ENCODE measurements at places on chromosomes 12 and 14. TPM values are rescaled to one million over a fixed set of nuclear protein-coding genes. Genes with fewer than 3 reads are reported as not detected.

DNA sequence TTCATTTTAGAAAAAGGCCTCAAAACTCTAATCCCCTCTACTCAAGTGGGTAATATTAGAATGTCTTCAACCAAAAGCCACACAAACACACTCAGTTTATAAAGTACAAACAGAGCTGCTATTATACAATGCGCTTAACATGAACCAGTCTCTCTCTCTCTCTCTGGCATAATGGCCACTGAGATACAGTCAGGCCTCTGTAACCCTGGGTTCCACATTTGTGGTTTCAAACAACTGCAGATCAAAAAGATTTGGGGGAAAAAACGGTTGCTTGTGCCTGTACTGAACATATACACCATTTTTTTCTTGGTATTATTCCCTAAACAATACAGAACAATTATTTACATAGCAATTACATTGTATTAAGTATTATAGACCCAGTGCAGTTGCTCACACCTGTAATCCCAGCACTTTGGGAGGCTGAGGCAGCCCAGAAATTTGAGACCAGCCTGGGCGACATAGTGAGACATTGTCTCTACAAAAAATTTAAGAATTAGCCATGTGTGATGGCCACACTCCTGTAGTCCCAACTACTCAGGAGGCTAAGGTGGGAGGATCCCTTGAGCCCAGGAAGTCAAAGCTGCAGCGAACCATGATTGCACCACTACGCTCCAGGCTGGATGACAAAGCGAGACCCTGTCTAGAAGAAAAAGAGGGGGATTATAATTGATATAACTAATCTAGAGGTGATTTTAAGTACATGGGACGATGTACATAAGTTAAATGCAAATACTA lies 5.6 kb downstream of the SLC11A2 start:
- DNase-seq: no peak

DNA sequence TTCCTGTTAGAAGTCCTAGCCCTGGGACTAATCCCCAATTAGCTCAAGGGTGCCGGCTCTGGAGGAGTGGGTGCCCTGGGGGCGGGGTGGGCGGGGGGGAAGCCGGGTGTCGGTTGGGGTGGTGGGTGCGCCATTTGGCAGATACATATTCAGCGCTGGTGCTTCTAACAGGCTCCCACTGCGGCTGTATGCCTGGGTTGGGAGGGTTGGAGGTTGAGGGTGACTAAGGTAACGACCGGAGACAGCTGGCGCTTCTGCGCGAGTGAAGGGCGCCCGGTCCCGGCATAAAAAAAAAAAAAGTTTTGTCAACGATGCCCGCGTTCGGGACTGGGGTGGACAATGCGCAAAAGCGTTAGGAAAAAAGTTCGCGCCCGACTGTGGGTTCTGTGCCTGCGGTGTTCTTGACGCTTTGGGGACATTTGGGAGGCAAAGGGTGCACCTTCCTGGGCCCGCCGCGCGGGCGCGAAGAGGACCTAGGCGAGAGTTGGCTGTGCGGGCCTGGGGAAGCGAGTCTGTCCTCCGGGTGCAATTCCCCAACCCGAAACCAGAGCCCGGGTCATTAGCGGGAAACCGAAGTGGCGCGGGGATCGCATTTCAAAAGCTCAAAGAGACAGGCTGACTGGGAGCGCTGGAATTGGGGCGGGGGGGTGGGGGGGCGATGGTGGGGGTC lies 19.2 kb downstream of the TBX3 start:
- no peak for DNase-seq

GRCh38 chr12:44224399-44225148 lies 388.7 kb downstream of the TMEM117 start:
- DNase-seq: peak; percentile 2

DNA sequence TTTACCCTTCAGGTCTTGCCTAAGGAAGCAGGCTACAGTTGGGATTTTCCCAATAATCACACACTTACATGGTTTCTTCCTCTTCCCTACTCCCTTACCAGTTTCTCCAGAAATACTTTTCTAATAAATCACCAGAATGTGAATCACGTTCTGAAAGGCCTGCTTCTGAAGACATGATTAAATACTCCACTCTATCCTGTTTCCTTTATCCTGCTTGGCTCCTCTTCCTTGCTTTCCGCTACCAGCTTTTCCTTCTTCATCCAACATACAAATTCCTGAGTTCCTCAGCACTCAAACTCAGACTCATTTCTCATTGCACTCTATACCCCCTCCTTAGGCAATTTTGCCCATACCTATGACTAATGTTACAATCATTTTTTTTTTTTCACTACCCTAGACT lies 118.3 kb downstream of the MGAT4C start:
- DNase-seq: no peak

DNA sequence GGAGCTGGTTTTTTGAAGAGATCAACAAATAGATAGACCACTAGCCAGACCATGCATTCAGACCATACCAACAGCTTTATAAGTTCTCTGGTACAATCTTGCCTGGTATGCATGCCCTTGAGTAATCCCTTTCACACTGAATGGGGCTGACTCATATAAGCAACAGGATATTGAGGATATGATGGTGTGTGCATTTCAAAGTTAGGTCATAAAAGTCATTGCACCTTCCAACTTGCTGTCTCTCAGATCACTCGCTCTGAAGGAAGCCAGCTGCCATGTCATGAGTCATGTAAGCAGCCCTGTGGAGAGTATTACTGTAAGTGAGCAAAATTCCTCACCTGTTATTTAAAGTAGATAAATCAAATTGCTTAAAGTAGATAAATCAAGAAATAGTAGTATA lies 45.0 kb upstream of the OR6J1 start:
- DNase-seq: no peak

DNA sequence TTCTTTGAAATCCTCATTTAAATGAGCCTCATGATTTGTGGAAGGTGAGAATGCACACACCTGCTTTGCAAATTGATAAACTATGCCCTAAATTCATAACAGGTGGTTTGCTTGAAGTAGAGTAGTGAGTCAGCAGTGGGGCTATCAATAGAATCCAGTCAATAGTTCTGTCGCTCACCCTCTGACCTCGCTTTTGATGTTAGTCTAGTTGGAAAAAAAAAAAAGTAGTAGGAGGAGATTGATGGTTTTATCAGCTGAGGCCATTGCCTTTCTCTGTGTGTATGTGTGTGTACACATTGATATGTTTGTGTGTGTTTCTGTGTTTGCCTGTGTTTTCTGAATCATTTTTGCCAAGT lies 267.3 kb downstream of the SNAPC1 start:
- no peak for DNase-seq

GRCh38 chr12:42857106-42857505 lies 267.6 kb upstream of the PRICKLE1 start:
- DNase-seq: no peak

DNA sequence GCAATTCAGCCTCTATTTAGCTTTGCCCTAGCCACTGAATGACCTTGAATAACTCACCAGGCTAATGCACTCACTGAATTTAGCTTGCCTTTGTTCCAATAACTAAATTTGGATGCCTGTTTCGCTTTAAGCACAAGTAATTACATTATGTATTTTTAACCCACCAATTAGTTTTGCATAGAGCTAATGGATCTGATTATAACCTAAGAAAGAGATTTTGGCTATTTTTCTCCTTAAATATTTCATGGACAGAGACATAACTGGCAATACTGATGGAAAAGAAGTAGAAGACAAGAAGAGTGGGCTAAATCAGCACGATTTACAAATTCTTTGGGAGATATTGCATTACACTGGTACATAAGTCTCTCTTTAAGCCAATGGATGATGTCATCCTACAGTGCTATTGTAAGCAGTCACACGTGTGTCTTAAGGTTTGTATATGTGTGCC lies 85.7 kb downstream of the AKAP6 start:
- DNase-seq: no peak

DNA sequence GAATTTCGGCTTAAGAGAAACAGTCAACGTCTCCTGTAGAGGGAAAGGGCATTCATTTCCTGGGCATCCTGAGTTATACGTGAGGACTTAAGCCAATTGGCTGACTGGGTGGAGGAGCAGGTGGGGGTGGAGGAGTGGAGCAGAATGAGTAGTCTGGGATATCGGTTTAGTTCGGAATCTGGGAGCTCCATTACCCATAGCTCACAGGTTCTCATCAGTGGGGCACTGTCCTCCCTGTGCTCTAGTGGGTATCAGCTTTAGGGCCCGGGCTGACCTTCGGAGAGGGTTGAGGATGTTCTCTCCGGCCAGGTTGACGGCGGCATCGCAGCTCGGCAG lies 704 bp downstream of the SDR39U1 start:
- no peak for DNase-seq

GRCh38 chr12:50072198-50072907 lies 12.8 kb upstream of the SMARCD1 start:
- no peak for DNase-seq

GRCh38 chr12:114769634-114770033 lies 85.7 kb upstream of the TBX3 start:
- no peak for DNase-seq

GRCh38 chr14:24179961-24180796 lies 8.3 kb downstream of the REC8 start:
- DNase-seq: no peak

GRCh38 chr12:53174881-53175491 lies 5.5 kb upstream of the ZNF740 start:
- DNase-seq: no peak

GRCh38 chr14:91332171-91332985 lies 85.2 kb downstream of the CCDC88C start:
- no peak for DNase-seq

DNA sequence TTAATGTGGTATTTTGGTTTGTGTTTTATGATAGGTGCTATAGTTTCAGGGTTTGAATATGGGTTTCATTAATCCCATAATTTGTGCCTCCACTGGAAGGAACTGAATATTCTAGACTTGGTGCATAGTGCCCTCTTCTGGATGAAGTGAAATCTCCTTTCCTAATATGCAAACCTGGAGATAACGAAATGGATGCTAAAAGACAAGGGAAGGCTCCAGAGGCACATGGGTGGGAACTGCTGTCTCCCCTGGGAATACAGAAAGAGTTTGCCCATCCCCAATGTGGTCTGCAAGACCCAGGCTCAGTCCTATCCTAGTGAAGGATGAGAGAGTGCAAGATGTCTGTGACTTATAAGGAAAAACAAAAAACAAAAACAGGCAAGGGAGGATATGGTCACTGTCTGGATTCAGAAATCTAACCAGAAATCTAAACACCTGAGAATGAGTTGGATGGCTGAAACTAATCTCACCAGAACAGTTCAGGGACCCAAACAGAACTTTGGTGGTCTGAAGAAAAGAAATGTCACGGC lies 142.3 kb upstream of the TMPO start:
- DNase-seq: peak; percentile 42

GRCh38 chr12:67919406-67919805 lies 69.8 kb upstream of the IFNG-AS1 start:
- DNase-seq: no peak

DNA sequence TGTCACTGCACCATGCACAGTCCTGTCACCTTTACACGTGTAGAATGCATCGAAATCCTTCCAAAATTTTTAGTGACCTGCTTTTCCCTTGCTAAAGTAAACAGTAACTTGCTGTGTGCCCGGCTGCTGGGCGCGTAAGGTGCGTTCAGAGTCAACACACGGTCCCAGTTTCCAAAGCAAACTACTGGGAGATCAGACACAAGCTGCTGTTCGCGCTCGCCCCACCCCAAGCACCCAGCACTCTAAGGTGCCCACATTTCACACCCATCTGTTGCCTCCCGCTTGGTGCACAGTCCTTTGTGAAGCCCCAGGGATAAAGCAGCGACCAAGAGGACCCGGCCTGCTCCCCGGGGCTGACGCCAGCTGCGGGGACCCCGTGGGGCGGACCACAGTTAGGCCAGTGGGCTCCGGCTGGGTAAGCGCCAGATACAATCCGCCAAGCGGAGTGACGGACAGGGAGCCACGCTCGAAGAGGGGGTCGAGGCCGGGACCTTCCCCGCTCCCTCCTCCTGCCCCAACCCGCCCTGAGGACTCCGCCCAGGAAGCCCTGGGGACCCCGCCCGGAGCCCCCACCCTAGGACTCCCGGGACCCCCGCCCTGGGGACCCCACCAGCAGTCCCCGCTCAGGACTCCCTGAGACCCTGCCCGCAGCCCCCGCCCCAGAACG lies 633 bp downstream of the STX2 start:
- DNase-seq: no peak

DNA sequence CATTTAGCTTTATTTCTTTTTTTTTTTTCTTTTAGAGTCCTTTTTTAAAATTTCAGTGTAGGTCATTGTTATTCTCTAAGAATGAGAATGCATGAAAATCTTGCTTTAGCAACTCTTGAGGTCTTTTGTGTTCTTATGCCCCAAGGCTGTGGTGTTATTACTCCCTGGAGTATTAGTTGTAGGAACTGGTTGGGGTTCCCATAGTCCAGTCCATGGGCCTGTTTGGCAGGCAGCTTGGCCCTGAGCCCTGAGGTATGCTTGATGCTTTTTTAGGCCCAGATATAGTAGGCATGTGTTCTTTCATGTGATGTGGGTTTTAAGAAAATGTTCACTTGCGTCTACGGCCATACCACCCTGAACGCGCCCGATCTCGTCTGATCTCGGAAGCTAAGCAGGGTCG lies 1.6 kb downstream of the FAM234B start:
- no peak for DNase-seq

DNA sequence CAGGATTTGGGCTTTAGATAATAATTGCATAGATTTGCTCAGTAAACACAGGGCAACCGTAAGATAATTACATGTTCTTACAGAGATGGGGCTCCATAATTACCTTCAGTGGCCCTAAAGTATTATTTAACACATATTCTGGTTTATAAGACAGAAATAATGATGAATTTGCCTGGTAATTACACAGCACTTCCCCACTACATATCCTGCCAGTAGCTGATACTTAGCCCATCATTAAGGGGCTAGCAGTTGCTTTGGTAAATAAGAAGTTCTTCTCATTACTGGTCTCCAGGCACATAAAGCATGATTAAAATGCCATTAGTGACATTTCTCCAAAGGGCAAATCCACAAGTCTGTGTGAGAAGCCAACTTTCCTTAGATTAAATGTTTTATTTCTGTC lies 158.7 kb downstream of the NUAK1 start:
- DNase-seq: no peak

PPM1H gene
- polyA plus RNA-seq: 13.0 TPM

AQP2 gene
- polyA plus RNA-seq: 0.17 TPM

PRPH gene
- 1.3 TPM for polyA plus RNA-seq

SMIM41 gene
- 3.4 TPM for polyA plus RNA-seq

SLC10A1 gene
- 0.22 TPM for polyA plus RNA-seq

BAG5 gene
- 21.1 TPM for polyA plus RNA-seq

MRPL51 gene
- polyA plus RNA-seq: 145 TPM

ACOT6 gene
- not detected for polyA plus RNA-seq

LTB4R gene
- 5.2 TPM for polyA plus RNA-seq
